ENCODE measurements at places on chromosomes 5 and 9.

- no peak for DNase-seq
Measured at GRCh38 chr5:42719034-42719433, 37.6 kb upstream of the CCDC152 start.

GRCh38 chr5:3736926-3737325 lies 141.3 kb downstream of the IRX1 start:
- no peak for DNase-seq

DNA sequence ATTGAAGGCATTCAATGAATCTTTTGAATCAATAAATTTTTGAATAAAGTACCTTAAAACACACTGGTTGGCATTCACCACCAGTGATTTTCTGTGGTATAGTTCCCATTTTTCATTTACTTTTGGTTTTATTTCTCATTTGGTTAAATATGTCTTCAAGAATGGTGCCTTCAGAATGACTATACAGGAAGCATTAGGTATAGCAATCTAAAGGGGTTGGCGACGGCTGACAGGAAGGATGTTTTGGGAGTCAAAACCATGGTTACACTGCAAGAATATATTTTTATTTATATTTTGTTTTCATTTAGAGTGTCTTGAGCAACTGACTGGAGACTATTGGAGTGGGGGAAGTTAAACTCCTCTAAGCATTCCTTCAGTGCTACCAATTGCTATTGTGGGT lies 235.7 kb downstream of the HTR1A start:
- DNase-seq = no peak

GRCh38 chr9:120937596-120937995 lies 11.0 kb upstream of the TRAF1 start:
- DNase-seq = no peak

DNA sequence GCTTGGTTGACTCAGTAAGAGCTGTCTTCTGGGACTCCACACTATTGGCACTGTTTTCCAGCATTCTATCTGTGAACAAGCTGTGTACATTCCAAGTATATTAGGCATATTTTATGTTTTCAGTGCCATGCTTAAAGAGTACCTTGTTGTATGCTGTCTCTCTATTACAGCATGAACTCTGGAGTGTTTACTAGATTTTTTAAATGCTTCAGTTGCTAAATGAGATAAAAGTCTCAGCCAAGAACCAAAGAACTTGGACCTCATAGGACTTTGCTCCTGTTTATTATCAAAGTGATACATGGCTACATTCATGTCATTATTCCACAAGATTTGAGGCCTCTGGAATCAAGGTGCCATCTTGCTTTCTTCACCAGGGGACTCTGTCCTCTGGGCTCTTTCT lies 167.2 kb downstream of the C9orf152 start:
- DNase-seq = no peak

DNA sequence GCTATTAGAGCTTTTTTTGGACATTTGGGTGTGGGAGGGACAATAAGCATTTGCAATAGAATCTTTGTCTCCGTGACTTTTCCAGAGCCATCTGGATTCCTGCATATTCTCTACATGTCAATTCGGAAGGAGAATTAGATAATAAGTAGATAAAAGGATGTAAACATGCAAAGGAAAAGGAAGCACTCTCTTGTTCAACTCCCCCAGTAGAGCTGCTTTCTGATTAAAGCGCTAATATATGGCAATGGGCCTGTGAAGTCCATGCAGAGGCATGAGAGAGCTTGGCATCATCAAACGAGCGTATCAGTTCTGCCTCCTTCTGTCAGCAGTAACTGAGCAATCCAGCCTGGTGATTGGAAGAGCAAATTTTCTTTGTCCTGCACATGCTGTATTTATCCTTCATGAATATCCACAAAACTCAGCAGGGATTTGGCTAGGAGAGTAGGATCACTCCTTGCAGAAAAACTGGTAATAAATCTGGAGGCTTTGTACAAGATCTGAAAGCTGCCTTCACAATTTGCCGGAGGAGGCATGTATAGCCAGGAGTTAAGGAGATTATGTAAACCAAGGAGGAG lies 1752.9 kb downstream of the MAT2B start:
- DNase-seq = no peak

DNA sequence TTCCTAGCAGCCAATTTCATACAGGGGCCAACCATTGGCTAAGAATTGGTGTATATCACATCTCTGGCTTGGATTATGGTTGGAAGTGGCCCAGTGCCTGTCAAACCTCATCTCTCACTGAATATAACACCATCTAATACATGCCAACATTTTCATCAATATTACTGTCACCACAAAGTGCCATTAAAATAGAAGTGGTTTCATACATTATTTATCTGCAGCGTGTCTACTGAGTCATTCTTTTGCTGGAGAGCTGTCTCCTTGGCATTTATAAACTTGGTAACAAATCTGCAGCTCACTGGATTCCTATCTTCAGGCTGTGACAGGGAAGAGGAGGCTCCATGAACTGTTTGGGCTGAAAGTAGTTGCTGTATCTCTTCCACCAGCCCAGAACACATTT lies 70.9 kb downstream of the PTTG1 start:
- no peak for DNase-seq
